Stimulated activated CD4-positive, alpha-beta T cell treated with anti-CD3 and anti-CD28 coated beads, Interleukin-12 subunit alpha, Interleukin-12 subunit beta, amount 100 ng/mL, for 4 hours (primary cell): ENCODE measurements at places on chromosomes 13 and 19.

GRCh38 chr13:74796157-74796556 lies 662.0 kb upstream of the KLF12 start:
- DNase-seq = no peak

- peak; percentile 82 for DNase-seq
These were observed at the start of gene ZNF331 for GRCh38 chr19:53537521-53538377. ZNF331 (plus strand) TSS chr19:53538145; CDS start chr19:53569377, 31,232 bp downstream.

DNA sequence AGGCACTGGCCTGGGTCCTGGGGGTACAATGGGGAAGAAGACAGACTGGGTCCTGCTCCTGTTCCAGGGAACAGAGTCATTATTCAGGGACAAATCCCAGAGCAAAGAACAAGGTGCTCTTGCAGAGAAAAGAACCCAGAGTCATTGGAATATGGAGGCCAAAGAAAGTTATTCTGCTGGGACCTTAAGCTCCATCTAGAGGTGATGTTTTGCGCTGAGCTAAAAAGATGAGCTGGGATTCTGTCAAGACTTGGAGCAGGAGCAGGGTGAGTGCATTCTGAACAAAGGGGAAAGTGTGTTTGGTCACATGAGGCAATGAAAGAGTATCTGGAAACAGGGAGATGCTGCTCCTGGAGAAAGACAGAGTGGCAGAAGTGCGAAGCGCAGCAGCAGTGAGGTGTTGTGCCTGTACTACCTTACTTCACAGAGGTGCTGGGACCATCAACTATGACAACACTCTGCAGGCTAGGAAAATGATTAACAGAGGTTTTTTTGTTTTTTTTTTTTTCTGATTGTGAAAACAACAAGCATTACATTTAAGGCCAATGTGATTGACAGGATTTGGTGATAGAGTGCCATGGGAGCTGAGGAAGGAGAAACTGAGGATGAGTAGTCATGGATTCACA lies 95.3 kb upstream of the TNFSF11 start:
- DNase-seq = no peak

DNA sequence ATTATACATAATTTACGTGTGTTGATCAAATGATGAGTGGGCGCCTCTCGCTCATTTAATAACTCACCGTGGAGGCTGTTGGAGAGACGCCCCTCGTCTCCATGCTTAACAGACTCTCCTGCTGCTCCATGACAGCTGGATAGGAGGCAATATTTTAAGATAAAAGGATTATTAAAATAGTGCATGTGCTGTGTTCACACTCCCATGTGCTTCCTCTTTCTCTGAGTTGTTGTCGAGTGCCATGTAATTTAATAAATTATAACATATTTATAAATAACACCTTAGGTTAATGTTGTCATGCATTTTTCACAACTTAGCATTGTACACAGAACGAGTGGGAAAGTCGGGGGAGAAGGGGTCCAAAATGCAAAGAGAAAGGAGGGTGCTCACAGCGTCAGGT lies 161.4 kb upstream of the TSHZ3 start:
- no peak for DNase-seq

DNA sequence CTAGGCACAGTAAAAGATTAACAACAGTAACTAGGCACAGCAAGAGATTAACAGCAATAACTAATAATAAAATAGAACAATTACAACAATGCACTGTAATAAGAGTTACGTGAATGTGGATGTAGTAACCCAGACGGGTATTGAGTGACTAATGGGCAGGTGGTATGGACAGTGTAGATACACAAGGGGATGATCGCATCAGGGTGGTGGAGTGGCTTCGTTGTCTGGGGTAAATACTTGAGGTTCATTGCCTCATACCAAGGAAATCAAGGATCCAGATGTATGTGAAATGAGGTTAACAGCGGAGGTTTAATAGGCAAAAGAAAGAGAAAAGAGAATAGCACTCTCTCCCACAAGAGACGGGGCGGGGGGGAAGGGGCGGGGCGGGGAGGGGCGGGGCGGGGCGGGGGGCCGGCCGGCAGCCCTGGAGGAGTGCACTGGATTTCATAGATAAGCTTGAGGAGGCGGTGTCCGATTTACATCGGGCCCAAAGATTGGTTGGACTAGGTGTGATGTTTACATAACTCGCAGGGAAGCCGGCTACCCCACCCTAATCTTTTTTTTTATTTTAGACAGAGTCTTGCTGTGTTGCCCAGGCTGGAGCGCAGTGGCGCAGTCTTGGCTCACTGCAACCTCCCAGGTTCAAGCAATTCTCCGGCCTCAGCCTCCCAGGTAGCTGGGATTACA lies 106.3 kb downstream of the KCTD15 start:
- no peak for DNase-seq
